T-cell (primary cell): ENCODE measurements at places on chromosomes 4 and X. TPM values are rescaled to one million over a fixed set of nuclear protein-coding genes. Genes with fewer than 3 reads are reported as not detected.

Gene GPR143
- not detected for total RNA-seq

Gene ALAS2
- total RNA-seq = not detected

Gene RAB41
- not detected for total RNA-seq

Gene GPC3
- total RNA-seq = 1.5 TPM

Gene TNMD
- not detected for total RNA-seq

Gene HTRA3
- total RNA-seq = 0.26 TPM

Gene RELL1
- 30.1 TPM for total RNA-seq

Gene HGFAC
- total RNA-seq = 0.73 TPM

Gene FMR1NB
- not detected for total RNA-seq

Gene CAPN6
- not detected for total RNA-seq

Gene ZNF718
- 8.6 TPM for total RNA-seq

Gene LPAR4
- total RNA-seq = not detected

Gene NDST3
- not detected for total RNA-seq

Gene SLC16A2
- total RNA-seq = 0.23 TPM

Gene CABS1
- total RNA-seq = not detected

Gene UXT
- total RNA-seq = 182 TPM

Gene RRH
- total RNA-seq = 0.61 TPM

Gene SULT1B1
- total RNA-seq = 22.6 TPM

Gene SCML2
- total RNA-seq = 0.85 TPM

Gene MSANTD1
- 1.6 TPM for total RNA-seq

Gene CXCL5
- total RNA-seq = not detected

Gene BMPR1B
- total RNA-seq = 0.09 TPM

Gene ADH1A
- total RNA-seq = not detected

Gene PRSS12
- 0.03 TPM for total RNA-seq

Gene CXorf65
- total RNA-seq = 38.8 TPM

Gene RAB9B
- 0.41 TPM for total RNA-seq

Gene SSX4B
- total RNA-seq = not detected

Gene CFAP299
- not detected for total RNA-seq

Gene PGAM4
- total RNA-seq = not detected

Gene TLR6
- total RNA-seq = 7.7 TPM

Gene RASSF6
- 0.29 TPM for total RNA-seq

Gene RHOXF1
- 1.5 TPM for total RNA-seq

Gene NHS
- 0.20 TPM for total RNA-seq

Gene TCP11X2
- not detected for total RNA-seq

Gene PCDH11X
- not detected for total RNA-seq

Gene POU3F4
- total RNA-seq = not detected

Gene THAP9
- 4.1 TPM for total RNA-seq

Gene SLC6A14
- not detected for total RNA-seq
